ENCODE measurements at places on chromosomes 1 and 21.

DNA sequence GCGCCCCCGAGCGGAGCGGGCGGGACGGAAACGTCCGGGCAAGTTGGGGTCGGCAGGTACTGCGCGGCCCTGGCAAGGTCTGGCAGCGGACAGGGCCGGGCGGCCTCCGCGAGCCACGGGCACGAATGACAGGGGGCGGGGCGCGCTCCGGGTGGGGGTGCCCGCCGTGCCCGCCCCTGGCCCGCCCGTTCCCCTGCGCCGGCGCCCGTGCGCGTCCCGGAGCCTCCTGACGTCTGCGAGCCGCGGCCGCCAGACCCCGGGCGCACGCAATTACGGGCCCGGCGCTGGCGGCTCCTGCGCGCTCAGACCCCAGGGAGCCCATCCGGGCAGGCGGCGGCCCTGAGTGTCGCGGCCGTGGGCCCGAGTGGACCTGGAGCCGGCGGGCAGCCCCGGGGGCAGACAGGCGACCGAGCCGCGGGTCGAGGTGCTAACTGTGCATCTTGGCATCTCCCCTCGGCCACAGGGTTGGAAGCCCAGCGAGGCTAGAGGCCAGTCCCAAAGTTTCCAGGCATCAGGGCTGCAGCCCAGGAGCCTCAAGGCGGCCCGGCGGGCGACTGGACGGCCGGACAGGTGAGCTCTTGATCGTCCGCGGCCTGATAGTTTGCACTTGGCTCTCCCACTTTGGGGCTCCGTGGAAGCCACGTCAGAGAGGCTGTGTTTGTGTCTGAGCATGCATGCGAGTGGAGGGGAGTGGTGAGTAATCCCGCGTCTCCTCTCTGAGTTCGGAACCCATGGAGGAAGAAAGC lies 918 bp downstream of the MIB2 start:
- peak; percentile 77 for DNase-seq

GRCh38 chr21:17780539-17780938 lies 38.6 kb downstream of the C21orf91 start:
- no peak for DNase-seq

DNA sequence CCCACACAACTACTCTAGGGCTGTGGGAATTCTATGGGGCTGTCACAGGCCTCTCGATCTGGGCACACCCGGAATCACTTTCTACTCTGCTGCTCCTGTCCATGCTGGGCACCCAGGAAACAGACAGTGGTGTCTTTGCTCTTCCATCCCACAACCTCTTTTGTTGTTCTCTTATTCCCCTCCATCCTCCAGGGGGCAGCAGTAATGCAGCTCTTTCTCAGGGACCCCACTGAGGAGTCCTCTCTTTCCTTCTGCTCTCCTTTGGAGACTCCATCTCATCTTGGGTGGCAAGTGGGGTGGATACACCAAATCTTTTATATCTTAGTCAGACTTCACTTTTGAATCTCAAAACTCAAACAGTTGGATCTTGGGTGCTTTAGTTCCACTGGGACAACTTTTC lies 206.3 kb downstream of the HS2ST1 start:
- no peak for DNase-seq

- DNase-seq = no peak
These were observed 1.6 kb downstream of the CA14 start for GRCh38 chr1:150259217-150259616.

GRCh38 chr1:94925561-94926125 lies 1.3 kb downstream of the CNN3 start:
- peak; percentile 80 for DNase-seq

DNA sequence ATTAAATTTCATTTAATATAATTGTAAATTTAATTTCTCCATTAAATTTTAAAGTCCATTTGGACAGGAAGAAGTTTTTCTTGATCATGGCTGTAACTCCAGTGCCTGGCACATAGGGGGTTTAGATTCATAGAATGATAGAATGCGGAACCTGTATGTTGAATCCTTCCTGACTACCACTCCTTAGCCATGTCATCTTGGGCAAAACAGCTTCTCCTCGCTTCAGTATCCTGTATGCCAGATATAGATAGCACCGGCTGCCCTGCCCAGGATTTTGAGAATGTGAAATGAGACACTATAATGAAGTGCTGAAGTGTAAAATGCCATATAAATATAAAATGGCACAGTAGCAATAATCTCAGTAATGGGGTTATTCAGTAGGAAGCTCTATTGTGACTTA lies 6.4 kb downstream of the DYRK1A start:
- no peak for DNase-seq

- DNase-seq = no peak
These were observed 19.7 kb upstream of the LAPTM5 start for GRCh38 chr1:30777060-30777903.

GRCh38 chr1:47436304-47436978 lies 1.4 kb upstream of the FOXD2 start:
- peak; percentile 85 for DNase-seq

- DNase-seq = peak; percentile 27
These were observed 883 bp downstream of the CHODL start for GRCh38 chr21:18245464-18245967.

DNA sequence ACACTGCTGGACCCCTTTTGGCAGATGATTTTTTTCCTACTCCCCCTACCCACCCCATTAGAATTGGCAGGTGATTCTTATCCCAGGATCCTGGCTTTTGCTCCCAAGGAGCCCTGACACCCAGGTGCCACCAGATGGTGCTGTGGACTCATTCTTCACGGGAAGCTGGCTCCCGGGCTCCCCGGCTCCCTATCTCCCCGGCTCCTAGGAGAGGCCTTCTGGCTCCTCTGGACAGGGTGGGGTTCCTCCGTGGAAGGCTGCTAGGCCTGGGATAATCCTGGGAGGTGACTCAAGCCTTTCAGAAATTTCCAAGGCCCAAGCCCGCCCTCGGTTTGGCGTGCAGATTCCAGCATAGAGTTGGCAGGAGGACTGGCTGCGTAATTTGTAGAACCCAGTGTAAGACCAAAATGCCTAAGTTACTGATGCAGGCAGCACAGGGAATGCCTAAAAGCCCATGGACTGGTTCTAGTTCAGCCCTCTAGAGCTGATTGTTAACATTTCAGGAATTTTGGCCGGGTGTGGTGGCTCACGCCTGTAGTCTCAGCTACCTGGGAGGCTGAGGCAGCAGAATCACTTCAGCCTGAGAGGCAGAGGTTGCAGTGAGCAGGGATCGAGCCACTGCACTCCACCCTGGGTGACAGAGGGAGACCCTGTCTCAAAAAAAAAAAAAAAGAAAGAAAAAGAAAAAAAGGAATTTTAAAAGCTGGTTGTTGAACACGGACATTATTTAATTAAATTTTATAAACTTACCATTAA lies 6.8 kb upstream of the BSDC1 start:
- peak; percentile 94 for DNase-seq

- DNase-seq = no peak
These were observed 70.2 kb upstream of the S1PR1 start for GRCh38 chr1:101166583-101167120.

GRCh38 chr1:192812420-192813209 lies 3.8 kb downstream of the RGS2 start:
- no peak for DNase-seq

- no peak for DNase-seq
These were observed 451.0 kb upstream of the RGS18 start for GRCh38 chr1:191707288-191707687.

DNA sequence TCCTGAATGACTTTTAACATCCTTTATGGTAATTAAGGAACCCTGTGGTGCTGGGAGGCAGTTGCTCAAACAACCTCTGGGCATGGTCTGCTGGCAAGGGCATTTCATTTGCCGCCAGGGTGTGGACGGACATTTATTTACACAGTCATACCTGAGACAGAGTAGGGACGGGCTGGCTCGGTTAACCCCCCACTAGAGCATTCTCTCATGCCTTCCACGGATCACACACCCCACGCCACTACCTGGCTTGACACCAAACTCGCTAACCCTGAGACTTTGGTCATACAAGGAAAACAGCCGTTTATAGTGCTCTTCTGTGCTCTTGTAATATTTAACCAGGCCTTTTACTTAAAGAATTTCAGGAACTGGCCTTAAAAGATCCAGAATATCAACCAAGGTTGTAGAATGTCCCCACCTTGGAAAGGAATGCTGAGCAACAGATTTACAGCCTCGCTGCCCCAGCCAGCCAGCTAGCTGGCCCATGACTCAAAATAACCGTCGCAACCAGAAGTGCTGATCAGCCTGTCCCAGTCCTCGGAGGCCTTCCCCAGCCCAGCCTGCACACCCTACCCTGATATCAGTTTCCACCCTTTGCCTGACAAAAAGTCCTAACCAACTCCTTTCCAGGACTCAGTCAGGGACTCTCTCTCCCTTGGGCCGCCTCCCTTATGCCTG lies 6.5 kb upstream of the PDXK start:
- DNase-seq = peak; percentile 85

DNA sequence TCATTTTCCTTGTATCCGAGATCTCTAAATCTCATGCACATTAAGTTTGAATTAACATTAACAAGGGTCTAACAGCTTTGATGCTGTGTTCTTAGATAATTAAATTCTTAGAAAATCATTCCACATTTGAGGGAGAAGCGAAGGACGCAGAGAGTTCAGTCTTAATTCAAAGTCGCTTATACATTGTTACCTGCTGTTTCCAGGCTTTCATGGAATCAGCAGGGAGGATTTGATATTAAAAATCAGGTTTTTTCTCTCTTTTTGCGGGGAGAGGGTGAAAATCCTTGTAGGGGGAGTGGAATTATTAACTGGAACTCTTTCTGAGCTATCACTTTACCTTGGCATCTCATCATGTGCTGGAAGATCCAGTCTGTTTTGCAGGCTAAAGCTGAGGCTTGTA lies 27.7 kb upstream of the DAB1 start:
- DNase-seq = no peak

DNA sequence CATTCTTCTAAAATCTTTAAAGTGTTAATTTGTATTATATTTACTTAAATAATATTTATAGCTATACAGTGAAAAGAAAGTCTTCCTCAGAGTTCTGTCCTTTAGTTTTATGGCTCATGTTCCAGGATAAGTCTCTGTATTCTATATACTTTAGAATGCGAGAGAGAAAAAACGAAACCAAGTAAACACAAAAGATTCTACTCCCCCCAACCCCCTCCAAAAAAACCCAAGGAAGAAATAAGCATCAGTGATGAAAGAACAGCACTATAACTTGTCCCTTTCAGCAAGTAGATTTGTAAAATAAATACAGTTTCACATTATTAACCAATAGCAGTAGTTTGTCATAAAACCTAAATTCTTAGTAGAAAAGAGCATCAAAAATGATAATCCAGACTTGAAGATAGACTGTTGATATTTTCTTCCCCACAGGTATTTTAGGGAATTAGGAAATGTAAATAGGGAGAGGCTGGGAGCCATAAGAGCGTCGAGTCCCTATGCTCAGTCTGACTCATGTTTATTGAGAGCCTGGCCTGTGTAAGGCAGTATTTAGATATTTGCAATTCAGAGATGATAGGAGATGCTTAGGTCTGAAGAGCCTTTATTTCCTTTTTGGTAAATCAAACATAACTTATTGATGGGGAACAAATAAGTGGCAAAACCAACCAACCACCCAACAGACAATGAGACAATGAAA lies 35.5 kb downstream of the CDC14A start:
- no peak for DNase-seq

- DNase-seq = peak; percentile 92
These were observed 51.7 kb downstream of the S1PR1 start for GRCh38 chr1:101288491-101288944.

DNA sequence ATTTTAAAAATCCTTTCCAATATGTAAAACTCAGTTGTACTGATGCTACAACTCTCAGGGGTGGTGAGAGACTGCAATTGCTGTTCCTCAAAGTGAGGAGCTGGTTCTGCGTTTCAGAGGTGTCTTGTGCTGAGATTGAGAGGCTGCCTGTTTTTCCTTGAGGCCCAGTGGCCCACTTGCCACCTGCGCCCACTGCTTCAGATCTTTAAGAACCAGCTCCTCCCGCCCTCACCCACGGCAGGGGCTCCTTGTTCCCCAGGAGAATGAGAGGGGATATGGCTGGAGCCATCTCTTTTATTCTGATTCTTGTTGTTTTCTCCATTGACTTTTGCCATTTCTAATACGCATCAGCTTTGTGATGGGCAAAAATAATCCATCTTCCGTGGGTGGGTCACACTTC lies 45.5 kb downstream of the EVA1C start:
- DNase-seq = no peak

GRCh38 chr1:76510672-76511557 lies 356.4 kb upstream of the ST6GALNAC5 start:
- peak; percentile 16 for DNase-seq

DNA sequence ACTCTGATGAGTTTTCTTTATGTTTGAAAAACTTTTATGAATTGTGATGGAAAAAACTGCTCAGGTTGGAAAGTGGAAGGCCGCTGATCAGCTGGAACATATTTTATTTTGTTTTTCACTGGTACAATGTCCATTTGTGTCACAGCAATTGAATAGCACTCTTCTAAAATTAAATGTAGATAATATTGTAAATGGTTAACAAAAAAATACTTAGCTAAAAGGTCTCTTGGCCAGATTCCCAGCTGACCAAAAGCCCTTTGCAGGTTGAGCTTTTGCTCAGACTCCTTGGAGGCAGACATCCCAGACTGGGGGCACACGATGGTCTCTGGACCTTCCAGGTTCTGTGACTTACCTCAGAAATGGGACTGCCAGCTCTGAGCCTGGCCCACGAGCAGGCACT lies 26.3 kb downstream of the SAMD13 start:
- DNase-seq = no peak

DNA sequence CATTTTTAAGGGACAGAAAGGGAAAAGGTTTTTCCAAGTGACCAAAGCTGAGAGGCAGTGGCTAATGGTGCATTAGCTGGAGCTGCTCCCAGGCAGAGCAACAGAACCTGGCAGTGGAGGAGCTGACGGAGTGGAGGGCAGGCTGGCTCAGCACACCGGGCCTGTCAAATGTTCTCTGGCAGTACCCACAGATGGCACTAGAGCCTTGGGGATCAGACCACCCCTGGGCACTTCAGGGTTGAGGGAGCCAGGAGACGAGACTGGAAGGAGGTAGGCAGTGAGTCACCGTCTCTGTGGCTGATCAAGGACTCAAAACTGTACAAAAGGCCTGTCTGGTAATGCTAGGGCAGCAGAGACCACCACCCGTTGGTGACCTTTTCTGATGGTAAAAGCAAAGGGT lies 121.7 kb upstream of the KIAA0040 start:
- no peak for DNase-seq

- no peak for DNase-seq
These were observed 130.4 kb downstream of the SYT2 start for GRCh38 chr1:202579806-202580205.

GRCh38 chr1:192639607-192640368 lies 3.8 kb downstream of the RGS13 start:
- DNase-seq = peak; percentile 41

All from hepatocyte (in vitro differentiated cells).